ENCODE measurements at places on chromosomes 5 and 9.

- peak; percentile 61 for DNase-seq
These were observed 5.9 kb downstream of the FAM78A start for GRCh38 chr9:131270171-131271015.

- no peak for DNase-seq
These were observed 286.4 kb downstream of the EBF1 start for GRCh38 chr5:158813275-158813674.

DNA sequence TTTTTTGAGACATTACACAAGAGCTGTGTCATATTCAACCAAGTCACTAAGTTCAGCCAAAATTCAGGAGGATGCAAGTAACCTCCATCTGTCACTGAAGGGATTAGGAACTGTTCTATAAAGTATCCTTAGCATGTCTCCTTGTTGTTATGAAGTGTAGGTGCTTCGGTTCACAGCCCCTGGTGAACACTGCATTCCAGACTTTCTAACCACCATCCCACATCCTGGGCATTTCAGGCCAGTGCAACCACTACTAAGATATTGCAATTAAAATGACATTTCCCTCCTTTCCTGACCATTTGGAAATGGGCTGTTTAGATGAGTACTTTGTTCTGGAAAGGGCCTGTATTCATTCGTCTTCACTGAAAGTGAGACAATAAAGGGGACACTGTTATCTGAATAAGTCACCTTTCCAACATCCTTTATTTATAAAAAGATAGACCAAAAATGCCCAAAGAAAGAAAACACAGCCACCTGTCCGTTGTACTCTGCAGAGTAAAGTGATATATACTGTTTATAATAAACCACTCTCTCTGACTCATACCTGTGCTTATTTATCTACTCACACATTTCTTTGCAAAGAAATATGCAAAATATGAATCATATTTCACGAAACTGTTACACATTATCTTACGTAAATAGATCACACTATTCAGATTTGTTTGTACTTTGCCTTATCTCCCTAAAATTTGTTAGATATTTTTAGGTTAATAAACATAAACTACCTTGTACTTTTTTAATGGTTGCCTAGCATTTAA is 861.9 kb downstream of the CDH18 start:
- no peak for DNase-seq

DNA sequence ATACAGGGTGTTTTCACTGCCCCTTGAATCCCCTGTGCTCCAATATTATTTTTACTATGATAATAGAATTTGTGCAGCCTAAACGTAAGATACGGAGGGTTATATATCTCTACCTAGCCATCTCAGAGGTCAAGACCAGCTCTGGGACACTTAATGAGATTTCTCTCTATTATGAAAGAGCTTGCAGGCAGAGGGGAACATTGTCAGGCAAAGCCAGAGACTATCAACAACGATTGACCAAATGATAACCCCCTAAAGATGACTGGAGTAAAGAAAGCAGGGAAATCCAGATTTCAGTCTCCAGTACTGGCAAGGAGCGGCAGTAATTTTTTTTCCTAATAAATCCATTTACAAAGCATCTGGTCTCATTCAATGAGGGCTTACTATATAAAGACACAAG is 59.8 kb upstream of the LPAR1 start:
- DNase-seq, result no peak

GRCh38 chr5:157912621-157913325 is 53.8 kb upstream of the CLINT1 start:
- DNase-seq, result peak; percentile 16

DNA sequence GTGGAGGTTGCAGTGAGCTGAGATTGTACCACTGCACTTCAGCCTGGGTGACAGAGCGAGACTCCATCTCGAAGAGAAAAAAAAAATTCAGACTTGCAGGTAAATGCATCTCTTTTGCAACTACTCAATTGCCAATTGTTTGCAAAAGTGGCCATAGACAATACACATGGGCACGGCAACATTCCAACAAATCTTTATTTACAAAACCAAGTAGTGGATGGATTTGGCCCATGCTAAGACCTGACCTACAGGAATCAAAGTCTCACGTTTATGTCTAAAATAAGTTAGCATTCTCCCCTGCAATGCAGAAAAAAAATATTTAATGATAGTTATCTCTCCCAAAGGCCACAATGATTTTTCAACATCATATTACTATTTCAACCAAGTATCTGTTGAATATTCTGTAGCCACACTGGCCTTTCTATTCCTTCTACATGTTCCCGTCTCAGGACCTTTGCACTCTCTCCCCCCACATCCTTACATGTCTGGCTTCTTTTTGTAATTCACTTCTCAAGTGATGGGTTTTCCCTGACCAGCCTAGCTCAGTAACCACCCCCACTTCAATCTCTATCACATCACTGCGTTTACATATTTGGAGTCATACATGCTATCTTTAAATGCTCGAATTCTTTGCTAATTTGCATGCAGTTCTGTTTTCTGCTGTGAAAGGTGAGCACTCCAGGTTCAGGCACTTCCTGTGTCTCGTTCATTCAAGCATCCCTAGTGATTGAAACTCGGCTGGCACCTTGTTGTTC is 54.2 kb downstream of the FNBP1 start:
- peak; percentile 70 for DNase-seq

DNA sequence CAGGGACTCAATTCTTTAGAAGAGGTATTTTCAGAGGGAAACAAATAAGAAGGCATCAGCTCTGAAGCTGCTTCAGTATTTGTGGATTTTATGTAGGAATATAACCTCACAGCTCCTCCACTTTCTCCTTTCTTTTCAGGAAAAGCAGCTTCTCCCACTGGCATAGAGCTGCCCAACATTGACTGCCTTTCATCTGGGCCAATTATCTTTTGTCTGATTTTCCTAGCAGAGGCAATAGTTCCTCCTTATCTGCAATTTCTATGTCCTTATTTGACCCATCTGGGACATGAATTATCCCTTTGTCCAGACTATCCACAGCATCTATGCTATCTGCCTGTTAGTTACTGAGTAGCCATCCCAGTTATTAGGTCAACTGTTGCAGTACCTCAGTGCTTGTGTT is 1671.2 kb upstream of the ACO1 start:
- no peak for DNase-seq

DNA sequence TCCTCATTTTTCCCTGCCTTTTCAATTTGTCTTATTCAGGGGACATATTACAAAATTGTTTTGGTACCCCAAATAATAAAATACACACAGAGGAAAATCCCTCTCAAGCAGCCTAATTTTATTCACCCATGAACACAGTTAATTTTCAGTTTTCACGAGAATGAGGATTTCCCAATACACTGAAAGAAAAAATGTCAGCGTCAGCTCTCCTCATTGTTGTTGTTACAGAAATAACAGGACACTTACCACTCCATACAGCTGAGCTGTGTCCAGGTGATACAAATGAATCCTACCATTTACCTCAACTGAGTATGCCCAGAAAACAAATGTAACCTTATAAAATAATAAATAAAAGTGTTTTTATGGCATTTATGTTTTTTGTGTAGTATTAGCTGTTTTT is 144.6 kb upstream of the PCA3 start:
- DNase-seq, result no peak

- DNase-seq, result no peak
These were observed 109.7 kb upstream of the LHFPL2 start for GRCh38 chr5:78758169-78758839.

DNA sequence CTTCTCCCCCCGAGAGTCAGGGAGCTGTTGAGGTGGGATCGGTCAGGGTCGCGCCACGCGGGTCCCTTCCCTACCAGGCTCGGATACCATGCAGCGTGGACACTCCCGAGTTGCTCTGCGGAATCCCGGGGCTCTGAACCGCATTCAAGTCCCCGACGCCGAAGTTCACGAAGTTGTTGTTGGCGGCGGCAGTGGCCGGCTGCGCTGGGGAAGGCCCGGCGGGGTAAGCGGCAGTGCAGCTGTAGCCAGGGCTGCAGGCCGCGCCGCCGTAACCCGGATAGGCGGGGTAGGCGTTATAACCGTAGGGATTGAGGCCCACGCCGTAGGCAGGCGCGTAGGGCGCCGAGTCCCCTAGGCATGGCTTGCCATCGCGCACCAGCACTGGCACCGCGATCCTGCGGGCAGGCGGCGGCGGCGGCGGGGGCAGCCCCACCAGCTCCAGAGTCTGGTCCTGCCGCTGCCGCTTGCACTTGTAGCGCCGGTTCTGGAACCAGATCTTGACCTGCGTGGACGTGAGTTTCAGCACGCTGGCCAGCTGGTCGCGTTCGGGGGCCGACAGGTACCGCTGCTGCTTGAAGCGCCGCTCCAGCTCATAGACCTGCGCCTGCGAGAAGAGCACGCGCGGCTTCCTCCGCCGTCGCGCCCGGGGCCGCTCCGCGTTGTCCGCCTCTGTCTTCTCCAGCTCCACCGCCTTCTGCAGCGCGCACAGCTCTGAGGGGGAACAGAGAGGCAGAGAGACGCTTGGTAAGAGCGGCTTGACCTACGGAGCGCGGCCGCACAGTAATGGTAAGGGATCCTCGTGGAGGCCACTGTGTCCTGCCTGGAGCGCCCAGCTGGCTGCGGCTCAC is 2.3 kb downstream of the NKX2-5 start:
- no peak for DNase-seq

DNA sequence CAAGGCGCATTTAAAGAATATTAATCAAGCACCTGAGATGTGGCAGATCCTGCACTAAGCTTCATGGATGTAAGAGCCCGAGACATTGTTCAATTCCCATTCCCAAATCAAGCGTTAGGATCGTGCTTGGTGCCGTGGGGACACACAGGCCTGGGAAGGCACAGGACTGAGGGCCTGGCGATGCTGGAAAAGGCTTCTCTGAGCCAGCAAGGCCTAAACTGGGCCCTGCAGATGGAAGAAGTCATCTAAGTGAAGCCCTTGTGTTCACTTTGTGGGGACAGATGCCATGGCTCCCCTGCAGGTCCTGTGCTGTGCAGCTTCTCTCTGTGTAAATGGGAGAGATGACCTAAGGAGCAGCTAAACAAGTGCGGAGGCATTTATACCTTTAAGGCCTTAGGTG is 83.9 kb downstream of the LIFR start:
- DNase-seq, result no peak

- no peak for DNase-seq
These were observed 171.6 kb upstream of the PPP1R2B start for GRCh38 chr5:156678484-156678883.

GRCh38 chr9:110186254-110186653 is 21.7 kb downstream of the C9orf152 start:
- no peak for DNase-seq

DNA sequence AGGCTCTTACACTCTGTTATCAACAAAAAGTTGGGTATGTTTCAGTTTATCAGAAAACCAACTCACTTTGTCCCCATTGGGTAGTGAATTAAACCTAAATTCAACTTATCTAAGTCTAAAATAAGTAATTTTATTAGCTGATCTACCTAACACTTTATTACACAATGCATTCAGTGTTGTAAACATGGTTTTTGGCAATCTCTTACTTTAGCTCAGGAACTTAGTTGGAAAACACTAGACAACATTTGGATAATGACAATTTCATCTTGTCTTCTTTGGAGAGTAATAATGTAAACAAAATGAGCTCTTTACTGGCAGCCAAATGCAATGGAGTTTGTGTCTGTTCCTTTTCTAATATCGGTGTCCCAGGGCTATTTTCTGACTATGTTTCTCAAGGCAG is 33.0 kb downstream of the FGF10 start:
- no peak for DNase-seq

GRCh38 chr5:140694276-140694675 is 3.0 kb downstream of the HARS2 start:
- DNase-seq, result no peak

GRCh38 chr9:134191455-134192209 is 27.3 kb upstream of the RNU6ATAC start:
- DNase-seq, result no peak

- DNase-seq, result no peak
These were observed 16.0 kb downstream of the MVB12B start for GRCh38 chr9:126342621-126343031.

DNA sequence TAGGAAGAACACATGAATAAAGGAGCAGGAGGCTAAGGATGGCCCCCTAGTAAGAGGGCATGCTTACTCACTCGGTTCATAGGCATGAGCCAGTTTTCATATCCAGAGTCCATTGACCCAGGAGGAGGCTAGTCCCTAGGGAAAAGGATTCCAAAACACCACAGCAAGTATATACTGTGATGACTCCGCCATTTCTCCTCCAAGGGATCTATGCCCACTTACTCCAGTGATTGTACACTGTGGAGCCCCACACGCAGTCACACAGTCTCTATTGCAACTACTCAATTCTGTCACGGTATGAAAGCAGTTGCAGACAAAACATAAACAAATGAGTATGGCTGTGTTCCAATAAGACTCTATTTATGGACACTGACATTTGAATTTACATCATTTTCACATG is 117.7 kb upstream of the ALDH1B1 start:
- DNase-seq, result no peak

- DNase-seq, result no peak
These were observed 97.0 kb upstream of the VLDLR start for GRCh38 chr9:2524601-2525000.

- DNase-seq, result no peak
These were observed 1216.5 kb upstream of the CDH9 start for GRCh38 chr5:28254846-28255245.

DNA sequence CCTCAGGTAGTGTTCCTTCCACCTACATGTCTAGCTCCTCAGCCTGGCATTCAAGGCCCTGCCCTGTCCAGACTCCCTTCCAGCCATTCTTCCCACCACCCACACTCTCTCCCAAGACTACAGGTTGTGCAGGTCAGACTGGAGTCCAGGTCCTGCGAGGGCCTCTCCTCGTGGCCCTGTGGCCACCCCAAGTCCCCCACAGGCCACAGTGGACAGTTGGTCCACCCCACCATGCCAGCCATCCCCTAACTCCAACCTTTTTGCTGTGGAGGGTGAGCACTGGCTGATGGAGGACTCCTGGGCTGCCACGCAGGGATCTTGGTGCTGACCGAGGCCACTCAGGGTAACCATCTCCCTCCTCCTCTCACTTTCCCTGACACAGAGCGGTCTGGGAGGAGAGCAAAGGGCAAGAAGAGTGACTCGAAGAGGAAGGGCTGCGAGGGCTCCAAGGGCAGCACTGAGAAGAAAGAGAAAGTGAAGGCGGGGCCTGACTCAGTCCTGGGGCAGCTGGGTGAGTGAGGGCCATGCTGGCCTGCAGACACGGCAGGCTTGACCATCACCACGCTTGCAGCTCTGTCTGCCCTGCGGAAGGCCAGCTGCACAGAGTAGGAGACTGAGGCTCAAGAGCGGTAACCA is 51.0 kb downstream of the JADE2 start:
- no peak for DNase-seq

DNA sequence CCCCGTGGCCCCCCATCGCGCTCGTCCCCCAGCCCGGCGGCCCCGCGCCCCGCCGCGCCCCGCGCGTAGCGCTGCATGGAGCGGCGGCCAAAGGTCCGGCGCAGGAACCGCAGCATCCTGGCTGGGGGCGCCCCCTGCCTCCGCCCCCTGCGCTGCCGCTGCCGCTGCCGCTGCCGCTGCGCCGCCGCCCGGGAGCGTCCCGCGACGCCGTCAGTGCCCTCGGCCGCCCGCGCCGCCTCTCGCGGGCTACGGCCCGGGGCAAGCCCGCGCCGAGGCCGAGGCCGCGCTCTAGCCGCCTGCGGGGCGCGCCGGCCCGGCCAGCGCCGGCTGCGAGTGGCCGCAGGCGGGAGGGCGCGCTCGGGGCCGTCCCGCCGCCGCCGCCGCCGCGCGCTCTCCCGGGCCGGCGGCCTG is 523 bp downstream of the EPB41L4B start:
- DNase-seq, result no peak

Data from NAMALWA (cell line).